ENCODE measurements at places on chromosomes 16 and 17.
A peak's percentile ranks its signal among the peaks of the same experiment; 100 is the strongest.

- DNase-seq, result no peak
Measured at GRCh38 chr17:27315322-27315721, 21.4 kb downstream of the WSB1 start.

DNA sequence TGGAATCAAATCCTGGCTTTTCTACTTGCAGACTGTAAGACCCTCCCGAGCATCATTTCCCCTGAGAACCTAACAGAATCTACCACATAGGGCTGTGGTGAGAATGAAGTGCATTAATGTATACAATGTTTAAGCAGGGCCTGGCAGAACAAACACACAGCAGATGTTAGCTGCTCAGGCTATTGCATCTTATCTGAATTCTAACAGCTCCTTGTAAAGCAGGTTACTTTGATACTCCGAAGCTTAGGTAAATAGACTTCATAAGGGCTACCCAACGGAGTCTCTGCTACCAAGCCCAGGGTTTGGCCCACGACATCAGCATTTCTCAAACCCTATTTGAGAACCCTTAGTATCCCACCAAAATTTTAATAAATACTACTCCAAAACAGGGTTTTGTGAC, 24.4 kb upstream of the NOS2 start:
- DNase-seq, result no peak

- DNase-seq, result no peak
Measured at GRCh38 chr17:47276868-47277267, 23.2 kb downstream of the ITGB3 start.

DNA sequence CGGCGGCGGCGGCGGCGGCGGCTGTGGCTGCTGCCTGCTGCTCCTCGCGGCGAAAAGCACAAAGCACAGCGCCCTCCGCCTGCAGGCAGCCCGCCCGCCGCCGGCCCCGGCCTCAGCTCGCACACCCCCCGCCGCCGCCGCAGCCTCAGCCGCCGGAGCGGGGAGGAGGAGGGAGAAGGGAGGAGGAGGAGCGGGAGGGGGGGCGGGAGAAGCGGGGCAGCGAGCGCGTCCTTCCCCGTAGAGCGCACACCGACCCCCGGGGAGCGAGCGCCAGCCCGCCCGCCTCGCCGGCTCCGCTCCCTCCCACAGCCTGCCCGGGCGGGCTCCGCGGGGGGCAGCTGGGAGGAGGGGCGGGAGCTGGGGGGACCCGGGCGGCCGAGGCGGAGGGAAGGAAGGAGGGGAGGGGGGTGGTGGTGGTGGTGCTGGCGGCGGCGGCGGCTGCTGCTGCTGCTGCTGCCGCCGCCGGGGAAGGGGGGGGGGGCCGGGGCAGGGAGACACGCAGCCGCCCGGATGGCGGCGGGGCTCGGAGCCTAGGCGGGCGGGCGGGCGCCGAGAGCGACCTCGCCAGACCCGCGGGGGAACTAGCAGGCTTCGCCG, at the start of gene UBTF:
Gene UBTF (minus strand): TSS at position 60 of the 597 bp plus-strand sequence. CDS start 1,446 bp downstream, outside the sequence.
- peak; percentile 48 for DNase-seq

DNA sequence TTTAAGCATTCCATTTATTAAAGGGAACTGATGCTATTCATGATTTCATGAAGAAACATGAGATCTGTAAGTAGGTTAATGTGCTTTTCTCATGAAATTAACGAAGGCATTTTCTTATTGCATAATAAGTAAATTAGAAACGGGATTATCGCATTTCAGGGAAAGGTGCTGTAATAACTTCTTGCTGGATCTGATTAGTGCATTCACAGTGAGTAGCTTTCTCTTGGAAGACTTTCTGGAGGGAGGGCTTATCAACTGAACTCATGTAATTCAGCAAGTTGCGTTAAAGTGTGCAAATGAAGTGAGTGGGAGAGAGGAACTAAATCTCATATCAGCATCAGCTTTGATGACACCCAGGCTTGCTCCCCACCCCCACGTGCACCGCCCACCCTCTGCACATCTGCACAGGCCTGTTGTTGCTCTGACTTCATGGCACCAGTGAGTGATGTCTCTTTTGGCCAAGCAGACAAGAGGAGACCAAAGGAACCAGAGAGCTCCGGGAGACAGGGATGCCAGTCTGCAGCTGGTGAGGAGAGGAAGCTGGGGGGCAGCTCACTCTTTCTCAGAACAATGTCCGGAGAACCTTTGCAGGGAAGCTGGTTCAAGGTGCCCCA, 26.3 kb upstream of the GAS7 start:
- DNase-seq, result no peak

DNA sequence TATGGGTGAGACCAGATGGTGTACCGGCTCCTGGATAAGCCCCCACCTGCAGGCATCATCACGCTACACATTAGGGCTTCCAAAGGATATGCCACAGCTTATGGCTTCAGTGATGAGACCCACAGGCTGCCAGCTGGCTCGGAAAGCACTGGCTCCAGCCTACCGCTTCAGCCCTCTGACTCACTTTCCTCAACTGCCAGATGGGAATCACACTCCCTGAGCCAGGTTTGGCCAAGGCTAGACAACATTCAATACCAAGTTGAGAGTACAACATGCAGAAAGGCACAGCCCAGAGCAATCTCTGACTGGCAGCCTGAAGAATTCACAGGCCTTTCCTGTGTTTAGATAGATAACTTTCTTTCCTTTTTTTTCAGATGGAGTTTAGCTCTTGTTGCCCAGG, 10.3 kb downstream of the CENPV start:
- no peak for DNase-seq

DNA sequence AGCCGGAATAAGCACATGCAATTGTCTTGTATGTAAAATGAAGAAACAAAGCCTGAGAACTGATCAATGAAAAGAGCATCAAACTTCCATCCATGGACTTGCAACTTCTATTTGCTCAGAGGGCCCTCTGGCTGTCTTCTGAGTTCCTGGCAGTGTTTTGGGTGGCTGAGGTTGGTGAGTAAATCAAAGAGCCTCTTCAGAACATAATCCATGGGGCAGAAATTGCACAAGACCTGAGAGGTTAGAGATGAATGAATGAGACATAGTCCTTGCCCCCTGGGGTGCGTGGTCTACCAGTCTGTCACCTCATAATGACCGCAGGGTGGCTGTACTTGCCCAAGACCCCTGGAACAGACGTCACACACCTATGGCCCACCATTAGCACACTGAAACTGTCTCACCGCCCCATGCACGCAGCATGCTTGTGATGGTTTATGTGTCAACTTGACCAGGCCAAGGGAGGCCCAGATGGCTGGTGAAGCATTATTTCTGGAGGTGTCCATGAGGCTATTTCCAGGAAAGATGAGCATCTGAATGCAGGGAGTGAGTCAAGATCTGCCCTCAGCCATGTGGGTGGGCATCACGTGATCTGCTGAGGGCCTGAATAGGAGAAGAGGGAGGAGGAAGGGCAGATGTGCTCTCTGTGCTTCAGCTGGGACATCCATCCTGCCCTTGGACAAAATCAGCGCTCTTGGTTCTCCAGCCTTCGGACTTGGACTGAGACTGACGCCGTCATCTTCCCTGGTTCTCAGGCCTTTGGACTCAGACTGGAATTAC, 8.3 kb downstream of the PIK3R6 start:
- DNase-seq, result no peak

DNA sequence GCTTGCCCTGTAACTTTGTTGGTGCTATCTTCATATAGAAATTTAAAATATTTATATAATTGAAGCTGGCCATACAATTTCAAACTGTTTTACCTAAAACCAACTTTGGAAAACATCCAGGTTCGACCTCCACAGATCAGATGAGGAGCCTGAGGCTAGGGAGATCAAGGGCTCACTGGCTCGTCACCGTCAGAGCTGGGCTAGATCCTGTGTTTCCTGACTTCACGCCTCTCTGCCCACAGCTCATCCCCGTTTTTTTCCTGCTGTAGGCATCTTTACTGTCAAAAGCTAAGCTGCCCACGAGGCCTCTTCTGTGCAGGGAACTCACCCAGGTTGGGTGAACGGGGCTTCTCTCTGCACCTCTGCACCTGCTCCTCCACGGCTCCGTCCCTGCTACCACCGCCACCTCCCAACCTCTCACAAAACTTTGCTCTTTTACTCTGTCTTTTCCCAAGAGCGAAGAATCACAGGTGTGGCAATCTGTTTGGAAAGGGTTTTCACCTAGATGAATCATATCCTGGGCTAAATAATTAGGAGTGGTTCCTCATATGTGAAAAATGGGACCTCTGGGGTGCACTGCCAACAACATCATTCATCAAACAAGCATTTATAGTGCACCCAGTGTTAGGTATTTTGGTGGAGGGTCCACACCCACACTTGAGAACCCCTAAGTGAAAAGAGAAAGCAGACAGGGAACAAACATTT, 24.8 kb upstream of the KDM6B start:
- no peak for DNase-seq

DNA sequence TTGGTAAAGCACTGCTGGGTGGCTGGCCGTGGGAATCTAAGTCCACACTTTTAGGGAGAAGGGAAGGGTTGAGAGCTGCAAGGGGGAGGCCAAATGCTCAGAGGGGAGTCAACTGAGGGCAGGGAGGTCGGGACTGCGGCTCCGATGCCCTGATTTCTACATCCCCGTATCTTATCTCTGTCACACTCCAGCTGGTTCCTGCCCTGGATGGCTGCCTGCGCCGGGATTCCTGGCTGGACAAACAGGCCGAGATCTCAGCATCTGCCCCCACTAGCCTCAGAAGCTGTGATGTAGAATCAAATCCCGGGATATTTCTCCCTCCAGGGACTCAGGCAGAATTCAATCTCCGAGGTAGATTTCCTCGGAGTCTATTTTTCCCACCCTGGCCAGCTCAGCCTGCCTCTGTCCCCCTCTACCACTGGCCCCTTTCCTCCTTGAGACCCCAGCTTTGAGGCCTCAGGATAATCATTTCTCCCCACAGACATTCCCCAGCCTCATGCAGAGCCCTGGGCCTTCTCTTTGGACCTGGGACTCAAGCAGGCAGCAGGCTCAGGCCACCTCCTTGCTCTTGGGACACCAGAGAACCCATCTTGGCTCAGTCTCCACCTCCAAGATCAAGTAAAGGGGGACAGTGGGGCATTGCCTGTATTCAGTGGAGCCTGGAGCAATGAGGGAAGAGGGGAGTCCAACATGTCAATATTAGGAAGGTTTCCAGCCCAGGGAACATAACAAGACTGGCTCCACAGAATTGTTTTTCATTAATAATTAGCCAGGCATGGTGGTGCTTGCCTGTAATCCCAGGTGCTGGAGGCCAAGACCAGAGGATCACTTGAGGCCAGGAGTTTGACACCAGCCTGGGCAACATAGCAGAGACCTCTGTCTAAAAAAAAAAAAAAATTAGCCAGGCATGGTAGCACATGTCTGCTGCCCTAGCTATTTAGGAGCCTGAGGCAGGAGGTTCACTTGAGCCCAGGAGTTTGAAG, 1.8 kb downstream of the SHBG start:
- no peak for DNase-seq

GRCh38 chr16:49620158-49620868, 235.6 kb downstream of the ZNF423 start:
- no peak for DNase-seq

DNA sequence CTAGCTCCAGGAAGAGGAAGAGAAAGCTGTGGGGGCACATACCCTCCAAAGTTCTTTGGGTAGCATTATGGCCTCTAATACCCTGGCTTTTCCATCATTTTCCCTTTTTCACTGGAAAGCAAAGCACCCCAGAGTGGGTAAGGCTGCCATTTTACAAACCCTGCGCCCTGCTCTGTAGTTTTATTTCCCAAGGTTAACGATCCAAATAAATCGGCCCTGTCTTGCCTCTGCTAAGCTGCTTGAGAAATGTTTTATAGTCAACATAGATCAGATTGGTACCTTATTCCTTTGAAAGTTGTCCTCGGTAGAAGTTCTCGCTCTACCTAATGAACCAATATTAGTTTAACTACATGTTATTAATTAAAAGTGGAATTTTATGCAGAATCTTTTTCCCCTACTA, 328.2 kb downstream of the NPIPA8 start:
- no peak for DNase-seq

DNA sequence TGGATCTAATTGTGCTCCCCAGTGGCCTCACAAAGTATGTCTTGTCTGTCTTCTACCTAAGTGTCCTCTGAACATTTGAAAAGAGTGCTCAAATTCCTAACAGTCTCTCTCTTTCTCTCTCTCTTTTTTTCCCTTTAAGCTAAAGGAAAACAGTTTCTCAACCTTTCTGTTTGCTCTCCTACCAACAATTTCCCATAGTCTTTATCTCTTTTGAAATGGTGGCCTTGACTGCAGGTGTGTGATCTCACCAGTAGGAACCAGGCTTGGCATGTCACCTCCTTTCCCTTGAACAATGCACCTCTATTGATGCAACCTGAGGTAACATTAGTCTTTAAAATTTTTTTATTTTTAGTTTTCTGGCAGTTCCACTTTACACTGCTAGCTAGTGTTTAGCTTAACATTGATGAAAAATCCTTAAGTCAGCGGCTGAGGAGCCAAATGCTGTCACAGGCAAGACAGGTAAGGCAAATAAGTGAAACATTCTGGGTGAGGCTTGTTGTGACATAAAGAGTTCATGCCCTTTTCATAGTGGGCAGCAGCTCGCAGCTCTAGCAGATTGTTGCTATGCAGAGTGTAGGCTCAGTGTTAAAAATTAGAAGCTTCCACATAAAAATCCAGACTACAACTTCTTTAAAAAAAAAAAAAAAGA, 273.4 kb downstream of the HAPSTR1 start:
- no peak for DNase-seq

DNA sequence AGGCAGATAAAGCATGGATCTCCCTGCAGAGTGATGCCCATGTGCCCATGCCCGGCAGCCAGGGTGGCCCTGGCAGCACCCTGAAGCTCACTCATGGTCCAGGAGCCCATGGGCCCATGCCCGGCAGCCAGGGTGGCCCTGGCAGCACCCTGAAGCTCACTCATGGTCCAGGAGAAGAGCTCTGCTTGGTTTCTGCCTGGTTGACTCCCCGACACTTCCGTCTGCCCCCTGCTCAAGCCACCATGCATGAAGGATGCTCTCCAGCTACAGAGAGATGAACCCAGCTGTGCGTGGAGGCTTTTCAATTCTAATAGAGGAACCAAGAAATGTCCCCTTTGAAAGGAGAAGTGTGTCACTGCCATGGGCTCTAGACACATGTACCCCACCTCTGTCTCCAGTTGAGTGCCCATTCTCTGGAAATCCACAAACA, 8.7 kb downstream of the CCL17 start:
- no peak for DNase-seq

- no peak for DNase-seq
Measured at GRCh38 chr17:17849147-17849820, 12.5 kb upstream of the SREBF1 start.

DNA sequence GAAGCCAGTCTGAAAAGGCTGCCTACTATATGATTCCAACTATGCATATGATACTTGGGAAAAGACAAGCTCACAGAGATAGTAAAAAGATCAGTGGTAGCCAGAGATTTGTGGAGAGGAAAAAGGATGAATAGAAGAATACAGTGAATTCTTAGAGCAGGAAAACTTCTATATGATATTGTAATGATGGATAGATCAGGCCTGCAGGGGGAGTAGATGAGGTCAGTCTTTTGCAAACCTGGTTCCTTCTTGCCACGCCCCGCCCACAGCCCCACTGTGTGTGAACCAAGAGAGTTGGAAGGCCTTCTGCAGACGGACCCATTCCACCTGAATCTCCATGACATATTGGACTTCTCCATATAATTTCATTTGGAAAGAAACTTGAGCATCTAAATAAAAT, 761 bp upstream of the CCL8 start:
- DNase-seq, result no peak

- no peak for DNase-seq
Measured at GRCh38 chr16:19354371-19354770, 63.3 kb upstream of the TMC5 start.

Measured in NCI-H2081 treated with DMSO at 0.1 percent for 48 hours (cell line).